Lower lobe of right lung (tissue), 2 donors: ENCODE measurements at places on chromosomes 6 and 20.

DNA sequence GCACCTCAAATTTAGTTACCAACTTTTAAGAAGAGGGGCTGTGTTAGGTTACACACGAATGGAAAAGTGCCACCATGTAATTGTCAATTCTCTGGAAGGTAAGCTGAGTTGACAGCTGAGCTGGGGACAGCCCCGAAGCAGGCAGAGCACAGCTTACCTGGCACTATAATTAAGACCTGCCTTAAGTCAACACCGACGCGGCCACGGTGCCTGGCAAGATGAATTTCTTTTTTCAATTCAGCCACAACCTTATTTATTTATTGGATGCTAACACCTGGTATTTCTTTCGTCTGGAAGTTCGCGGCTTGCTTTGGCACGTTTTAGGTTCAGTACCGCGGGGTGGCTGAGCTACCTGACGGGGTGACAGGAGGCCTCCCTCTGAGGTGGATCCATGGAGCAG lies 40.6 kb upstream of the NFATC2 start:
- DNase-seq = no peak

- DNase-seq = no peak
Observed at GRCh38 chr6:44078827-44079671, 48.2 kb downstream of the MRPL14 start.

DNA sequence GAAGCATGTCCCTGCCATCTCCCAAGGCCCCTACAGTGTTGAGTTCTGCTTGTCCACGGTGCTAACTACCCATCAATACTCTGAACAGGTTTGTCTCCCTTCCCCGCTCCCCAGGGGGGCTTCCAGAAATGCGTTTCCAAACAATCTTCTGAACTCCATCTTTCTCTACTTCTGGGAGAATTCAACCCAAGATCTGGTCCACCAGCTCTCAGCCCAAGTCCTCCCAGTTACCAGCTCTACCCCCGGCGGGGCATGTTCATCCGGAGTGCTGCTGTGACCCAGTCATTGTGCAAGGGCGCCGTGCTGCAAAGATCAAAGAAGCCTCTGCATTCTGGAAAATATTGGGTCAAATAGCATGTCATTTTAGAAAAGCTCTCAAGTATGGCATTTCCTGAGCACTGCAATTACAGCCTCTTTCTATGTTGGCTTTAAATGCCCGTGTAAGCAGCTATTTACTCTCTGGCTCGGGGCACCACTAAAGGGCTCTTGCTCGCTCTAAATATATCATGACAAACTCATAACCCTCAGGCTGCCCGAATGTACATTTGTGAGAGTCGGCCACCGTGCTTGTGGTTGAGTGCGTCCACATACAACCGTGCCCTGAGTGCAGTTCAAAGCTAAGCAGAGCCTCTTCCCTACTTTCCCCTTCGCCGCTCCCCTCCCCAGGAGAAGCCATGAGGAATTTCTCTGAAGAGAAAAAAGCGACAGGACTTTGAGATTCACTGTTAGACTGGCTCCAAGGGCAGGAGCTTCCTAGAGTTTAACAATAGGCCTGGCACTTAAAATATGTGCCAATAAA lies 71.6 kb downstream of the BANF2 start:
- DNase-seq = peak; percentile 61

GRCh38 chr6:144345451-144345850 lies 60.3 kb downstream of the UTRN start:
- no peak for DNase-seq

GRCh38 chr20:48679599-48679998 lies 148.2 kb downstream of the PREX1 start:
- DNase-seq = no peak

GRCh38 chr6:107869871-107870270 lies 45.8 kb upstream of the SCML4 start:
- no peak for DNase-seq

GRCh38 chr6:41771058-41771983 lies 8.4 kb downstream of the FRS3 start:
- no peak for DNase-seq

DNA sequence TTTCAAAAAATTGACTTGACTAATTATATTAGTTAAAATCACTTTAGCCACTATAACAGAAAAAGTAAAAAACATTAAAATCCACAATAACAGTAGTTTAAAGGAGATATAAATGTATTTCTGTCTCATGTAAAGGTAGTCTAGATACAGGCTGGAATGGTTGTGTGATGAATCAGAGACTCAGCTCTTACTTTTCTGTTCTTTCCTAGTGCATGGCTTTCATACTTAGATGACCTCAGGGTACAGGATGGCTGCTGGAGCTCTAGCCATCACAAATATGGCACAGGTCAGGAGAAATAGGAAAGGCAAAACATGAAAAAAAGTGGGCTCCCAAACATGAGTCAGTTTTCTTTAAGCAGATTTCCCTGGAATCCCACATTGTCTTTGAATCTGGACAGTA lies 157.7 kb upstream of the FLRT3 start:
- DNase-seq = no peak

DNA sequence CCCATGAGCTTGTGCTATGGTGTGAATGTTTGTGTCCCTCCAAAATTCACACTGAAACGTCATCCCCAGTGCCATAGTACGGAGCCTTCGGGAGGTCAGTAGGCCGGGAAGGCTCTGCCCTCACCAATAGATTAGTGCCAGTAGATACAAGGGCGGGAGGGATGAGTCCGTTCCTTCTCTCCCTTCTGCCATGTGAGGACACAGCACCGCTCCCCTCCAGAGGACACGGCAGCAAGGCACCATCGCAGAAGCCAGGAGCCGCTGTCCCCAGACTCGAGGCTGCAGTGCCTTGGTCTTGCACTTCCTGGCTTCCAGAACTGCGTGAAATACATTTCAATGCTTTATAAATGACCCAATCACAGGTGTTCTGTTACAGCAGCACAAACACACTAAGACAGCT lies 39.2 kb upstream of the BHLHE23 start:
- peak; percentile 14 for DNase-seq

- no peak for DNase-seq
Observed at GRCh38 chr6:129835691-129836090, 25.4 kb downstream of the TMEM244 start.

DNA sequence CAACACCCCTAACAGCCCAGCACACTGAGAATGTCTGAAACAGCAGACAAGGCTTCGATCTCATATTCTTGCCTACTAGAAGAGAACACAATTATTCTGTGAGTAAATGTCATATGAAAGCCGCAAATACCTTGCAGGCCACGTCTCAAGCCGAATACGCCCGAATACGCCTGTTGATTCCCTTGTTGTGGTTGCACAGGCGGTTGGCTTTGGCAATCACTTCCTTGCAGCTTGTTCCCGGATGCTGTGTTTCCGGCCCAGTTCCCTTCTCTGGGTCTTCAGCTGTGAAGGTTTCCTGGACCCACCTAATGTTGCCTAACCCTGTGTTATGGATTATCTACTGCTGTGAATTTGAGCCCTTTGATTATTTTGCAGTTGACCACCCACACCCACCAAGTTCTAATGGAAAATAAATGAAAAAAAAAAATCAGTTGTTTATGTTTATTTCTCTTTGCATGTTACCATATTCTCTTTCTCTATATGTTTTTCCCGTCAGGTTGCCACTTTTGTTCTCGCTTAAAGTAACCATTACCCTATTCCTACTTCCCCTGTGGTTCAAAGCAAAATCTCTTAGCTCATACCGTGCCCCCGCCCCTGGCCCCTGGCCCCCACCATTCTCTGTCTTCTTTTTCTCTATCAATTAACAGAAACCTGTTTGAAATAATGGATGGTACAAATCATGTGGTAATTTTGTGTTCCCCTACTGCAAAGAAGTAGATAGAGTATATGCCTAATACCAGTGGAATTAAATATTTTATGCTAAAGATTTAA lies 172.4 kb downstream of the ADGB start:
- DNase-seq = peak; percentile 66
